D721Med (cell line): ENCODE measurements at places on chromosomes 16 and 17.

DNA sequence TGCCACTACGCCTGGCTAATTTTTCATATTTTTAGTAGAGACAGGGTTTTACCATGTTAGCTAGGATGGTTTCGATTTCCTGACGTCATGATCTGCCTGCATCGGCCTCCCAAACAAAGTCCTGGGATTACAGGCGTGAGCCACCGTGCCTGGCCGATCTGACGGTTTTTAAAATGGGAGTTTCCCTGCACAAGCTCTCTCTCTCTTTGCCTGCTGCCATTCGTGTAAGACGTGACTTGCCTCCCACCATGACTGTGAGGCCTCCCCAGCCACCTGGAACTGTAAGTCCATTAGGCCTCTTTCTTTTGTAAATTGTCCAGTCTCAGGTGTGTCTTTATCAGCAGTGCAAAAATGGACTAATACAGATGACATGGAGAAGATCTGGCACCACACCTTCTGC, 4.7 kb upstream of the FLCN start:
- DNase-seq = no peak

DNA sequence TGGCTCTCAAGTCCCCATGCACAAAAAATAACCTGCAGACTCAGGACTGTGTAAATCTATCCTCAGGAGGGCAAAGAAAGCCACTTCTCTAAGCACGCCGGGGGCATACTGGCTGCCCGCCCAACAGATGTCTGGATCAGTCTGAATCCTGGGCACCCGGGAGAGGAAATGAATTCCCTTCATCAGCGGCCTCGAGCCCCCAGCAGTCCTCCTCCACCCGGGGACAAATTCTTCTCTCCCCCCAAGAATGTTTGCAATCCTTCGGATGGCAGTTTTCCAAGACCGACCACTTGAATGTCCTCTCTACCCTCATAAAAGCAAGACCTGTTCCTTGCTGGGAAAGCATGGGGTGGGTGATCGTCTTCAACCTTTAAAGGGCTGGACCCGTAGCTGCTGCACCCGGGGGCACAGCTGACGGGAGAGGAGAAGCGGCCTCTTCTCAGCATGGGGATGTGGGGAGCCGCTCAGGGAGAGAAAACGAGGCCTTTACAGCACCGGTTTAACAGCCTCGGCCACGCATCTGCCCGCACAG, 9.4 kb upstream of the MAP2K3 start:
- no peak for DNase-seq

- no peak for DNase-seq
Measured at GRCh38 chr16:85944572-85945423, 45.8 kb downstream of the IRF8 start.

DNA sequence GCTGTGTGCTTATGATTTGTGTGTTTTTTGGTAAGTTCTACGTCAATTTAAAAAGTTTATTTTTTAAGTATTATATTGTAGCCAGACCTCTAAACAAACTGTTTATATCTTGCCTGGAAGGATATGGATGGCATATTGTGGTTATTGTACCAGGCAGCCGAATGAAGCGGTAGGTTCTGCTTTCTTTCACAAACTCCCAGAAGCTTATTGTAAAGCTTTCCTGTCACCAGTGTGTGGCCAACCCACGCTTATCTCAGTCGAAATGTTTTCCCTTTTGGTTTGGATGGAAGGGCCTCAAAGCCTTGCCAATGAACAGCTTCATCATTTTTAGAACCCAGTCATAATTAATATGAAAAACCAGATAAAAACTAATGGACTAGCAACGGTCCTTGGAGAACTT, 53.1 kb downstream of the CYB5B start:
- no peak for DNase-seq

GRCh38 chr17:8186446-8186786, 3.6 kb downstream of the BORCS6 start:
- DNase-seq = no peak

DNA sequence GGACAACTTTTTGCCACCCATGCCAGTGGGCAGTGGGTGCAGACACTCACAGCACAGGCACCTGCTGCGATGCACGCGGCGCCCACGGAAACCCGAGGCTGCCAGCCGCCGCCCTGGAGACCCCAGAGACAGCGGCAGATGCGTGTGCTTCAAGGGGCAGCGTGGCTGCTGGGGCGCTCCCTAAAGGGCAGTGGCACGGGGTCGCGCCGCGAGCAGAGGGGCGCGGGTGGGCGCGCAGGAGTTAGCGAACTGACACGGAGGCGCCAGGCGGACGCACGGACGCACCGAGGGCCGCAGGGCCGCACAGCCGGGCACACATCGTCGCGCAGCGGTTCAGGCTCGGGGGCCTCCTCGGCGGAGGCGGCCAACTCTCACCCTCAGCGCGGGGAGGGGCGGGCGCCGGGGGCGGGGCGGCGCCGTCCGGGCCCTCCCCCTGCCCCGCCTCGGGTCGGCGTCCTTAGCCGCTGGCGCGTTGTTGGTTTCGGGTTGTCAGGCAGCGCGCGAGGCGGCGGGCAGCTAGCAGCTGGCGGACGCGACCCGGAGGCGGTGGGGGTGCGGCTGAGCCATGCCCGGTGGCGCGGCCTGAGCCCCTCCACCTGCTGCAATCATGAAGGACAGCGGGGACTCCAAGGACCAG, at the start of gene KIF19:
Gene KIF19 (plus strand): TSS at position 484 of the 637 bp plus-strand sequence. CDS start 124 bp downstream, at position 608.
- DNase-seq = peak; percentile 91

GRCh38 chr17:28937044-28937729, 14.1 kb downstream of the PHF12 start:
- DNase-seq = no peak

GRCh38 chr17:57349541-57350247, 93.4 kb downstream of the MSI2 start:
- no peak for DNase-seq

DNA sequence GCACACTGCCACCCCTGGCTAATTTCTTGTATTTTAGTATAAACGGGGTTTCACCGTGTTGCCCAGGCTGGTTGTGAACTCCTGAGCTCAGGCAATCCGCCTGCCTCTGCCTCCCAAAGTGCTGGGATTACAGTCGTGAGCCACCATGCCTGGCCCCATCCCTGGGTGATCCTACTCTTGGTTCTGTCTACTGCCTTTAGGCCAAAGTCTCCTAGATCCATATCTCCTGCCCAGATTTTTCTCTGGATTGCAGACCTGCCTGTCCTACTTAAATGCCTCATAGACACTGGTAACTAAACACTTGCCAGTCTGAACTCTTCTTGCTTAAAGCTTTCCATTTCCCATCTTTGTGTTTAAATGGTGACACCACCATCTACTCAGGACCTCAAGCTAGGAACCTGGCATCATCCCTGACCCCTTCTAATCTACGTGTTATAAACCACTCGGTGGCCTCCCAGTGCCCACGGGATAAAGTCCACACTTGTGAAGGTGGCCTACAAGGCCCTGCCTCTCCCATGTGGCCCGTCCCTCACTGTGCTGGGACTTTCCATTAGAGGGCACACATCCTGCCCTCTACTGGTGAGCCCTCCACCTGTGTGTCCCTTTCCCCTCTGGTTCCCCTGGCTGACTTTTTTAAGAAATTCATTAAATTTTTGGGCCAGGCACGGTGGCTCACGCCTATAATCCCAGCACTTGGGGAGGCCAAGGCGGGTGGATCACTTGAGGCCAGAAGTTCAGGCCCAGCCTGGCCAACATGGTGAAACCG, 51.1 kb downstream of the USP43 start:
- DNase-seq = no peak

- DNase-seq = peak; percentile 51
Measured at GRCh38 chr16:9258423-9259051, 167.1 kb downstream of the HAPSTR1 start.

DNA sequence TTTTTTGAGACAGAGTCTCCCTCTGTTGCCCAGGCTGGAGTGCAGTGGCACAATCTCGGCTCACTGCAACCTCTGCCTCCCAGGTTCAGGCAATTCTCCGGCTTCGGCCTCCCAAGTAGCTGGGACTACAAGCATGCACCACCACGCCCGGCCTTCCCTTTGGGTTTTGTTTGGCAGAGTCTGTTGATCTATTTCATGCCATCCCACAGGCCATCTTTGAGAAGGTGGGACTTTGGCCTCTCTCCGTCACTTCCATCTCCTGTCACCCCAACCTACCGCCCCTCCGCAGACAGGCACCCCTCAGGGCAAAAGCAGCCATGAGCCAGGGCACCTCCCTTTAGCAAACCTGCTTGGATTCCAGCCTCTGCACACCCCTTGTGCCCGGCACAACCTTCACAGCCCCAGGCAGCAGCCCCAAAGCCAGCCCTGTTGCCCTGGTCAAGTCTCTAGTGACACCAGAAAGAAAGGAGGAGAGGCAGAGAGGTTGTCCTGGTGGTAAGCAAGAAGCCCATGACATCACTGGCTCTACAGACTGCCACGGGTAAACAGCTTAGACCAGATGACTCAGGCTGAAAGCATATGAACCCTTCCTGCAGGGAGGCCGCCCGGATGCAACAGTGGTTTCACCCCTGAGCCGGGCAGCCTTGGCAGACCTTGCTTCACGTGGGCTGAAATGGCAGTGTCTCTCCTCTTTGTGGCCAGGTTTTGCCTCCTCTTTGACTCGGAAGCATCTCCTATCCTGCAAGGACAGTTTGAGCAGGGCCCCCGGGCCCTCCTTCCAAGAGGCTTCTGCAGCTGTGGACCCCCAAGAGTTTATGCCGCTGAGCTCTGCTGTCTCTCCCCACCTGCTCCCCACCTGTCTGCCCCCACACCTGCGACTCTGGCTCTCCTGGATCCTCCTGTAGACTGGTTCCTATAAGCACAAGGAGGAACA, 8.1 kb upstream of the TIMP2 start:
- no peak for DNase-seq

DNA sequence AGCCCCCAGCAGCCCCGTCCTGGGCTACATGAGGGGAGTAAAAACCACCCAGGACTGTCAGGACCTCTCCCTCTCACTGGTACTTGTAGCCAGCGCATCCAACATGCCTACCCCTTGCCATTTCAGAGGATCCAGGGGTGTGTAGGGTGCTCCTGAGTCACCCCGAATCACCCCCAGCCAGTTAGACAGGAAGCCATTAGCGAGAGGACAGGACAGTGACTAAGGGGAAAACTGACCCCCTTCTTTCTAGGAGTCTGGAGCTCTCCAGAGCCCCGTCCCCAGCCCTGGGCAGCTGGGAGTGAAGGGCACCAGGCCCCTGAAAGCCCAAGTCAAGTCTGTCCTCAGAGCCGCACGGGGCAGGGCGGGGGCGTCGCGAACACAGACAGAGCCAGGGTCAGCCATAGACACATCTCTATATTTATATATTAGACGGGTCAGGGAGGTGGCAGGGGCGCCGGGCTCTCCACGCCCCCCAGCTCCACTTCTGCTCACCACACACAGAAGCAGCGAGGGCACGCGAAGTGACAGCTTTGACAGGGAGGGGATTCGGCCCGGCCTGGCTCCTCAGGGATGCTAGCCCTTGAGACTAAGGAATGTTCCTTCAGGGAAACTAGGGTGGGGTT, 485 bp upstream of the GDPD3 start:
- DNase-seq = no peak

- peak; percentile 14 for DNase-seq
Measured at GRCh38 chr17:58337600-58338453, 9.2 kb upstream of the TSPOAP1 start.

DNA sequence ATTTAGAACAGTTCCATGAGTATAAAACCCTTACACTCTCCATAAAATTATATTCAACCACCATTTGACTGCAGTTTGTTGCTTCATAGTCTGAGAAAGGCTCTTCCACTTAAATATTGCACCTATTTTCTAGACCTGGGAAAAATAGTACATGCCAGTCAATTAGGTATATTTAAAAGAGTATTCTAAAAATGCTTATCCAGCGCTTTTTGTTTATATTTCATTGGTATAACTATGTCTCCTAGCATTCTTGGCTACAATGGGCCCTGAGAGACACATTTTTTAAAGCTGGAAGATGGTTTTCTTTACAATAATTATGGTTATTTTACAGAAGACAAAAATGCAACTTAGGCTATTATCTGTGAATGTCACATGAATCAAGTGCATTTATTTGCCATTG, 439.4 kb downstream of the KCNJ18 start:
- DNase-seq = no peak

- DNase-seq = no peak
Measured at GRCh38 chr16:8753416-8754054, 43.9 kb downstream of the TMEM186 start.

DNA sequence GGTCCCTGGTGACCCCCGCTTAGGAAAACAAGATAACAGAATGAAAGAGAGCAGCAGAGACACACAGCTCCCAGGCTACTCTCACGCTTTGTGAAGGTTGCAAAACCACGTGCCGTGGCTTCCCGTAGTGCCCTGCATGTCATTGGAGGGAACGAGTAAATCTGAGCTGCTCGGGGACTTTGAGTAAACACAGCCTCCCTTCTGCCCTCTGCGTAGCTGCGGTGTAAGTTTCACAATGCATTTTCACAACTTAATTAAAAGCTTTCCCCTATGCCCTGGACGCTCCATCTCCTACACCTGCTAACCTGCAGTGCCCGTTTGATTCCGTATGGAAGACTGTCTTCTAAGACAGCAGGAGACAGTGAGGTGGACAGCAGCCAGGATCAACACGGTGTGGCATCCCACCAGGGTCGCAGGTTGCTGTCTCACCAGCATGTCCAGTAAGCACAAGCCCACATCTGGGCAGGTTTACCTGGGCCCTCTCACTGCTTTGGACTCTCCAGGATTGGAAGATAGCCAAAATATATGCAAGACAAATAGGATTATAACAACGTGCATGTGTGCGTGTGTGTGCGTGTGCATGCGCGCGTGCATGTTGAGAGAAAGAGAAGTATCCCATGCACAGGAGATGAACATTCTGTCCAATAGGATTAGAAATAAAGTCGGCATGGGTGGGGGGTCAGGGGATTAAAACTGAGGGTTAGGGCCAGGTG, 116.4 kb upstream of the RCVRN start:
- DNase-seq = no peak

- no peak for DNase-seq
Measured at GRCh38 chr16:3963203-3963602, 82.7 kb upstream of the CREBBP start.

- no peak for DNase-seq
Measured at GRCh38 chr17:32852811-32853210, 24.1 kb downstream of the MYO1D start.

GRCh38 chr17:39306509-39307212, 80.9 kb upstream of the STAC2 start:
- no peak for DNase-seq

DNA sequence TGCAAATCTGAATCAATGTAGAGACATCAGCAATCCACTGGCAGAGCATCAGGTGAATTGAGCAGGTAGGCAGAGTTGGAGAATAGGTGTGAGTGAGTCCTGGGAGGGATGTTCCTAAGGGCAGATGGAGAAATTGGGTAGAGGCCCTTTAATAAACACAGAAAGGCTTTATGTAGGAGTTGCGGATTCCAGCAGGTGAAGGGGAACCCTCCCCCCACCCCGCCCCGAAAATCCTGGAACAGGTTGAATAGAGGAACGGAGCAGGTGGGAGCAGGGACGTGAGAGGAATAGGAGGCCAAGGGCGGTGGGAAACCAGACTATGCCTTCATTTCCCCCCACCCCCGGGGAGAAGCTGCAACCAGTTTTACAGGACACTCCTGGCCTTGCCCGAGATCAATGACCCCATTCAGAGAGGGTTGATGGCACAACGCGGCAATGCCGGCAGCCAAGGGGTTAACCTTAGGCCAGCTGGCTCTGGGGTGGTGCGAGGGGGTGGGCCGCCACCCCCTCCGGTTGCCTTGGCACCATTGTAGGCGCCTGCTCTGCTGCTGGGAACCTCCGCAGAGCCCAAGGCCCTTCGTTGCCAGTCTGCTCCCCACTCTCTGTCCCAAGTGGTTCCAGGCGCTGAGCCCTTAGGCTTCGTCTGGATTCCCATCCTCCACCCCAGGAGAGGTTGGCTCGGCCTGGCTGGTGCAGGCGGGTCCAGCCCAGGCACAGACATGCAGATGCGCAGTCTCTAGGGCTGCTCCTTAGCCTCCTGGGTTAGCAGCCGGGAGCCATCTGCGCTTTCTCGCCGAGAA, 814 bp upstream of the RUNDC3A start:
- DNase-seq = peak; percentile 80

GRCh38 chr16:74903120-74903519, 81.8 kb downstream of the WDR59 start:
- DNase-seq = no peak
